ENCODE measurements at places on chromosomes 6 and 20. TPM values are rescaled to one million over a fixed set of nuclear protein-coding genes. Genes with fewer than 3 reads are reported as not detected.
A peak's percentile ranks its signal among the peaks of the same experiment; 100 is the strongest.

- DNase-seq, result no peak
Observed at GRCh38 chr6:95545226-95545625, 32.1 kb upstream of the MANEA start.

DNA sequence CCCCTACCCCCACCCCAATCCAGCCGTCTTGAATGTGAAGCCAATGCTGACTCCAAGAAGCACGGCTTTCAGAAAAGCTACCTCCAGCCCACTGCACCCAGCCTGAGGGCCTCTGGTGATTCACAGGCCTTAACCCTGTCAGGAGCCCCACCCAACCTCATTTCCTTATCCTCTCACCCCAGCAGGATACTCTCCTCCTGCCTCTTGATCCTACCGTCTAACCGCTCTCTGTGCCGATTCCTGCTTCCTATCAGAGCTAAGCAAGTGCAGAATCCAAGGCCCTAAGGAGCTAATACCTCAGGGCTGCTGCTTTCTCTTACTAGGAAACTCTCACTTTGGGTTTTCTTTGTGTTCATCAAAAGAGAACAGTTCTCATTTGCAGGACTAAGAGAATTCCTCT is 47.2 kb downstream of the TRERF1 start:
- DNase-seq, result no peak

GRCh38 chr6:14944593-14944992 is 301.3 kb upstream of the JARID2 start:
- no peak for DNase-seq

DNA sequence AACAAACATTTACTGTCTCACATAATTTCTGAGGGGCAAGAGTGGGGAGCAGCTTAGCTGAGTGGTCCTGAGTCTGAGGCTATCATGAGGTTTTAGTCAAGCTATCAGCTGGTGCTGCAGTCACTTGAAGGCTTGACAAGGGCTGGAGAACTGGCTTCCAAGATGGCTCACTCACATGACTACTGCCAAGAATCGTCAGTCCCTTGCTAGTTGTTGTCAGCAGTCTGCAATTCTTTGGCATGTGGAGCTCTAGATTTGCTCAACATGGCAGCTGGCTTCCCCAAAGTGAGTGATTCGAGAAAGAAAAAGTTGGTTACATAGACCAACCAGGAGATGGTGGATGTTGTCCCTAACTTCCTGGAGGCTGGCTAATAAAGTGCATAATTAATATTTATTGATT is 2.8 kb upstream of the LRRC1 start:
- DNase-seq, result no peak

DNA sequence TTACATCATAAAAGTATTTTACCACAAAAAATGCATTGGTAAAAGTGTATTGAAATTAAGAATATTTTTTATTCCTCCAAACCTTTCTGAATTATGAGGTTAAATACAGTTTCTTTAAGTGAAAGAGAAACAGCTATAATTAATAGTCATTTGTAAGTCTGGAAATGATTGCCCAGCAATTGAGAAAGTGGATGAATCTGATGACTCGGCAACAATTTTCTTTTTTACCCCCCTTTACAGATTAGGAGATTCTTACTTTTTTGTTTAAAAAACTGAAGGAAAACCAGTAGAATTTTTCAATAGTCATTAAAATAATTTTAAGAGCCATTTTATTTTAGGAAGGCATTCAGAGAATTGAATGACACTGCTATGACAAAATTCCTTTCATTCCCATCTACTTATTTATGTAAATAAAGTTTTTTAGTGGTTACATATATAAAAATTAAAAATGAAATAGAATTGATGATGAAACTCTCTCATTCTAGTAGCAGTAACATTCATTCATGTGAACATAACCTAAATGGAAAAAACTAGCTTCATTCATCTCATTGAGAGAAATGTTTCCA is 169.6 kb upstream of the PRND start:
- no peak for DNase-seq

DNA sequence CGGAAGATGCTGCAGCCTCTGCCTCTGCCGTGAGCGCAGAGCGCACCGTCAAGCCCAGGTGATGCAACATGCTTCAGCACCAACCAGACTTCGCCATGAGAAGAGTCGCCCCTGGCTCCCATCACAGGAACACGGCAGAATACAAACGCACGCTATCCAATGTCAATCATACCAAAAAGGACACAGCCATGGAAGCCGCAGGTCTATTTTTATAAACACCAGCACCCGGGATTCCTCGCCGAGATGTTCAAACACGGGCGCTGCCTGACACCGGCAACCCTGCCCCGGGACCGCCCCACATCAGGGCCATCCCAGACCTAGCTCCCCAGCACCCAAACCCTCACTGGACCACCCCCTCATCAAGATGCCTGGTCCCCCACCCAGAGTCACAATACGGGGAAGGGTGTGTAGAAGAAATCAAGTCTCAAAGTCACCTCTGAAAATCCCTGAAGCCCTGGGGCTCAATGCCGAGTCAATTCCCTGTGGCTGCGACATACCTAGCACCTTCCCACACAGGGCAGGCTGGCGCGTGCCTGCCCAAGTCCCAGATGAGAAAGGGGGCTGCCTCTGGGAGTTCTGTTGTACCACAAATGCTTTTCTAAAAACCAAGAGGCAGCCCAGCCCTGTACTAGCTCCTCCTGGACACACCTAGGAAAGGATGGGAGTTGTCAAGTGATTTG is 17.9 kb downstream of the TAF4 start:
- peak; percentile 50 for DNase-seq

DNA sequence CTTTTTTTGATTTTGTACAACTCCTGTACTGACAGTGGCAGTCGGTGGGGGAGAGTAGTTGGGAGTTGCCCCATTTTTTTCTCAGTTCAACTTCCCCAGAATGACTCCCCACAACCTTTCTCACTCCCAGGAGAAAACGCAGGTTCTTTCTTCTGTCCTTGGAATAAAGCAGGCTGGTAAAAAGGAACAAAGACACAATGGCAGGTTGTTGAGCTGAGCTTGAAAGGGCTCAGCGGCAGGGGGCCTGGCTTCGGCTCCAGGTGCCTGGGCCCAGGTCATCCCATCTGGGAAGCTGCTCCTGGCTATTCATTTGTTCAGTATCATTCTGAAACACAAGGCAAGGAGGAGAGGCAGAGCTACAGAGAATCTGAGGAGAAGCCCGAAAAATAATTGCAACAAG is 46.2 kb downstream of the PROKR2 start:
- DNase-seq, result no peak

GRCh38 chr20:10671919-10672623 is 1.7 kb downstream of the JAG1 start:
- peak; percentile 90 for DNase-seq

DNA sequence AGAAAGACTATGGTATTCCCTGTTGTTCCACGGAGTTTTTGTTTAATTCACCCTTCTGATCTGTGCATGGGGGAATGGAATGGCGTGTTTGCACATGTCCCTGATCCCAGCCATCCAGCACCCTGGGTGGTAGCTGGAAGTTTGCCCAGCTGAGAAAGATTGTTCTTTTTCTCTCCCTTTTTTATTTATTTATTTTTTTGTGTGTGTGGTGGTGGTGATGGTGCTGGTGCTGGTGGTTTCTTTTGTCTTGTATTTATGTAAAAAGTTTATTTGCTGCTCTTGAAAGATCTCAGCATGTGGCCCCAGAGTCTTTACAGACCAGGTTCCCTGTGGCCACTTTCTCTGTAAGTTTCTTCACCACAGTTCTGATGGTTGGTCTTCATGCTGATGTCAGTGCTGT is 372.6 kb downstream of the UTRN start:
- no peak for DNase-seq

DNA sequence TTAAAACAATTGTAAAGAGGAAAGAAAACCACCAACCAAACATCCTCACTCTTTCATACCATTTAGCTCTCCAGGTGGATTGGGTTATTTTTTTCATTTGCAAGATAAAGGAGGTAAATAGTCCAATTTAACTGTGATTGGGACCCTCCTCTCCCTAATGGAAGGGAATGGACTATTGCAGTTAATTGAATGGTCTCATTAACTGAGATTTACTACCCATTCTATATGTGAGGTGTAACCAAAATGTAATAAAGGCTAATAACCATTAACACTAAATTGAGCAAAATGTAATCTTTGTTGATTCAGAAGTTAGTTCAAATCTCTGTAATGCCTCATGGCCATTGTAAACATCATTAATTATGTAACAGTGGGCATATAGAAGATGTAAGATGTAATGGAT is 105.0 kb downstream of the KLHL32 start:
- no peak for DNase-seq

DNA sequence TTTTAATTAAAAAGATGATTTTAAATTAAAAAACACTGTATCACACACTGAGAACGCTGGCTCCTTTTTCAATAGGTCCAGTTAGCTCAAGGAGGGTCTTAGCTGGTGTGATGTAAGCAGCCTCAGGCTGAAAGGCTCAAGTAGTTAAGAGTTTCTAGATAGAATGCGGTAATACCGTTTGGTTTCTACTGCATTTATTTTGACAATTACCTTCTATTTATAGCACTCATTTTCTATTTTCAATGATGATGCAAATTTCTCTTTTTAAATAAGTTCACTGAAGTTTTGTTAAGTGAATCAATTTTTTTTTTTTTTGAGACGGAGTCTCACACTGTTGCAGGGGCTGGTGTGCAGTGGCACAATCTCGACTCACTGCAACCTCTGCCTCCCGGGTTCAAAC is 87.1 kb downstream of the PREX1 start:
- DNase-seq, result no peak

DNA sequence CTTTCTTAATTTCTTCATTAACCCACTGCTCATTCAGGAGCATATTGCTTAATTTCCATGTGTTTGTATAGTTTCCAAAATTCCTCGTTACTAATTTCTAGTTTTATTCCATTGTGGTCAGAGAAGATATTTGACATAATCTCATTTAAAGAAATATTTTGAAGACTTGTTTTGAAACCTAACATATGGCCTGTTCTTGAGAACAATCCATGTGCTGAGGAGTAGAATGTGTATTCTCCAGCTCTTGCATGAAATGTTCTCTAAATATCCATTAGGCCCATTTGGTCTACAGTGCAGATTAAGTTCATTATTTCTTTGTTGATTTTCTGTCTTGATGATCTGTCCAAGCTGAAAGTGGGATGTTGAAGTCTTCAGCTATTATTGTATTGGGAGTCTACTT is 251.7 kb downstream of the ALDH8A1 start:
- DNase-seq, result no peak

GRCh38 chr20:56439771-56440291 is 27.8 kb downstream of the CASS4 start:
- peak; percentile 90 for DNase-seq

DNA sequence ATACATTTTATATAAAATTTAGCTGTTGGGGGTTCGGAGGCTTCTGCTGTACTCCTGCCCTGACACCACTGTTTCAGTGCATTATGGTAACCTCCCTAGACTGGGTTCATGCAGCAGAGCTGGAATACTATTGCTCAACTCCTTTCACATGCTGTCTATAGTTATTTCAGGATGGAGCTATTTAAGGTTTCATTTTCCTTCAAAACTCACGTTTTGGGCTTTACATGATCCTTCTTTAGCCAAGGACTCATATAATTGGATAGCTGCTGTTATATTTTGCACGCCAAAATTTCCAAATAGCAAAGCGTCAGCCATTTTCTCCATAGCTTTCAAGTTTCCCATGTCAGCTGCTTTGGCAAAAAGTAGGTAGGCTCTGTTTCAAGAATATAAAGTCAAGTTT is 76.8 kb downstream of the SEL1L2 start:
- DNase-seq, result no peak

GRCh38 chr6:43383021-43383667 is 13.7 kb upstream of the ZNF318 start:
- no peak for DNase-seq

DNA sequence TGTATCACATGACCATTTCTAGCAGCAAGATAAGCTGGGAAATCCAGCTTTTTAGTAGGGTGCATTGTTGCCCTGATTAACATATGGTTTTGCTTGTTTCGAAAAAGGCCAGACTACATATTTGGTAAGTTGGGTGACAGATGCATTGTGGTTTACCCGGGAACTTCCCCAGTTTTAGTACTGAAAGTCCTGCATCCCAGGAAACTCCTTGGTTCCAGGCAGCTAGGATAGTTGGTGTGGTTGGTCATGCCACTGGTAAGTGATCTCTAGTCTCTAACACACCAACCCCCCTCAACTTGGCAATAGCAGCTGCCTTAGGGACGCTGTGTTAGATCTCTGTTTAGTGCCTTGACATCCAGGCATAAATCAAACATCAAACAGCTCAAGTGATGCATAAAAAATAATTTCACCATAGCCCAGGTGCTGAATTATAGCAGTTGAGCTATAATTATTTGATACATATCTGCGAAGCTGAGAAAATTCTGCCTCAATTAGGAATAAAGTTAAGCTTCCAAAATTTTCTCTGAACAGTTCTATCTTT is 216.5 kb downstream of the TFAP2C start:
- DNase-seq, result no peak

GRCh38 chr6:167550941-167551627 is 226.2 kb downstream of the TTLL2 start:
- peak; percentile 93 for DNase-seq

- DNase-seq, result no peak
Observed at GRCh38 chr6:115618256-115618655, 442.4 kb downstream of the FRK start.

DNA sequence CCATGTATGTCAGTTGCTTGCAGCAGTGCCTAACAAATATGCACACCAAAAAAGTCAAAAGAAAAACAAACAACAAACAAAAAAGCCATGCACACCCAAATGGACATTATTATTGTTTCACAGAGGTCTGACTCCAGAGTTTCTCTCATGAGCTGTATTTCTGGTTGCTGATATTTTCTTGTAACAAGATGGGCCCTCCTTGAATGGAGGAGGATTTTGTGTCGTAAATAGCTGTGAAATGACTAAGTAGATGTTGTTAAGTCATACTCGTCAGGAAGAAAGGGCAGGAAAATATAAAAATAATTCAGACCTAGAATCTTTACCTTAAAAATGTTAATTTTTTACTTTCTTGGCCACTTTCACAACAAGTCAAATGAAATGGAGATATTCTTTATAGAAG is 96.0 kb downstream of the PLEKHG1 start:
- no peak for DNase-seq

DNA sequence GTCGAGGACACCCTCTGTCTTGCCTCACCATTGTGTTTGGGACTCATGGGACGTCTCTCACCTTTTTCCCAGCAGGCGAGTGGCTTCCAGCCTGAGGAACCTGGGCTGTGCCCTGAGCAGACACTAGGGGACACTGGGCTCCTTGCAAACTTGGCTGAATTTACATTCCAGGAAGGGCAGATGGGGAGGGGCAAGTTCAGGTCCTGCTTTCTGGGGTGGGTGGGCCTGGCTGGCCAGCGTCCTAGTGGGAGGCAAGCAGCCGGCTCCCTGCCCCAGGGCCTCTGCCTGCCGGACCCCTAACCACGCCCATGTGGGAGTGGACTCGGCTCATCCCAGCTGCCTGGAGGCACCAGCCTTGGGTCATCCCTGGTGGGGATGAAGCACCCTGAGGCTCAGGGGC is 48.2 kb upstream of the MLN start:
- no peak for DNase-seq

MATN4 gene
- total RNA-seq, result not detected

TSPO2 gene
- not detected for total RNA-seq

ADGRB3 gene
- total RNA-seq, result 9.4 TPM

TFAP2D gene
- not detected for total RNA-seq

ZBTB2 gene
- total RNA-seq, result 8.6 TPM

HLA-DOB gene
- 1.8 TPM for total RNA-seq

MYT1 gene
- total RNA-seq, result 0.27 TPM

KIFC1 gene
- 5.5 TPM for total RNA-seq

BPIFA1 gene
- total RNA-seq, result not detected

GRM1 gene
- total RNA-seq, result 0.36 TPM

ABHD16B gene
- total RNA-seq, result not detected
